CD4-positive, alpha-beta T cell treated with Interleukin-6 for 4 hours (primary cell): ENCODE measurements at places on chromosomes 16 and 17.
A peak's percentile ranks its signal among the peaks of the same experiment; 100 is the strongest.

DNA sequence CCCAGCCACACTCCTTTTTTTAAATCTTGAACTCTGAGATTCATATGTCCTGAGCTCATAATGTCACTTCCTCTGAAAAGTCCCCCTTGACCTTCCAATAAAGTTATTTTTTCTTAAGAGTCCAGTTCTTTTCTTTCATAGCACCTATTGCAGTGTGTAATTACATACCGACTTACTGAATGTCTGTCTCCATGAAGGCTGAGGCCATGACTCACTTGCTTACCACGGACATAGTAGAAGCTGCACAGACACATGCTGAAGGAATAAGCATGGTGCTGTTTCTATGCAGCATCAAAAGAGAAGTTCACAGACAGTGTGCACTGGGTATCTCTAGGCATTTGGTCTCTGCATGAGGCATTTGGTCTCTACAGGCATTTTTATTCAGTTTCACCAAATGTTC is 77.2 kb downstream of the C17orf67 start:
- DNase-seq, result peak; percentile 23

- DNase-seq, result peak; percentile 73
These were observed 14.9 kb downstream of the SPATA32 start for GRCh38 chr17:45246861-45247428.

- peak; percentile 12 for DNase-seq
These were observed 8.1 kb downstream of the MEIOB start for GRCh38 chr16:1863681-1864460.

GRCh38 chr17:29155227-29155965 is 24.8 kb downstream of the MYO18A start:
- peak; percentile 74 for DNase-seq

DNA sequence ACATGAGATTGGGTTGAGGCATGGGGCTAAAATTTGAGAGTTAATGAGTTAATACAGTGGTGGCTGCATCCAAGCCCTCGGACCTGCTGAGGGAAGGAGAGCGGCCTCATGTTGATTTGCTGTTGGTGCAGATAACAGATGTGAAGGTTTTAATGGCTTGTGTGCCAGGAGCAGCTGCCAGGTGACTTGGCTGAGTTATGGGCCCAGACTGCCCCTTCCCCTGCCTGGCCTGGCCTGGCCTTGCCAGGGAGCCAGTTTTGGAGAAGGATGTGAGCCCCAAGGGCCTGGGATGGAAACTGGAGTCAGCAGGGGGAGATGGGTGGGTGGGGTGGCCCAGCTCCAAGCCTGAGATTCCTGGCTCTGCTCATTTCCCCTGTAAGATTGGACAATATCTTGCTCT is 230.1 kb downstream of the CBLN1 start:
- DNase-seq, result no peak

- peak; percentile 76 for DNase-seq
These were observed 902 bp upstream of the DHRS7B start for GRCh38 chr17:21125862-21126261.

DNA sequence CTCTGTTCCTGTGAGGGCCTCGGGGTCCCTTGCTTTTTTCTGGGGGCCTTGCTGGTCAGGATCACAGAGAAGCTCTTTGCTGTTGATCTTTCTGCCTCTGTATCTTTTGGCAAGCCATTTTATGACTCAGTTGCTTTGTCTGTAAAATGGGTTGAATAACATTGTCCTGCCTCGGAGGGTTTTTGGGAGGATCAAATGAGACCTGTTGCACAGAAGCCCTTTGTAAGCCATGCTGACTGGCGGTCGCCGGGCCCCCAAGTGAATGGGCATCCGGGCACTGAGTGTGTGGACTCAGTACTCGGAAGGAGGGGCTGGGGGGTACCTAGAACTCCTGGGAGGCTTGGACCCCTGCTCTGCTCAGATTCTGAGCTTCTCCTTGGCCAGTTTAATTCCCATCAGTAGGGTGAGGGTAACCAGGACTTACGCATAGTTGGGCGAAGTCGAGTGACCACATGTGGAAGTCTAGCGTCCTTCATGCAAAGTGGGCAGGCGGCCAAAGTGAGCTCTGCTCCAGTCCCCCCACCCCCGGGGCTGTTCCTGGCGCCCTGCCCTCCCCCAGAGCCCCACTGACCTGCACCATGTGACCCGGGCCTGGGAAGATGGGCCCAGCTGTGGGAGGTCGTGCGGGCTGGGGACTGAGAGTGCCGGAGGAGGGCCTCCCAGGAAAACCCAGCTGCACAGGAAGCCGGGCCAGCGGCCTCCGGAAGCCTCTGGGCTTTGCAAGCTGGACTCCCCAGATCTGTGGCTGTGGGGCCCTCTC is 284.0 kb downstream of the SEC14L1 start:
- no peak for DNase-seq

GRCh38 chr16:76583945-76584344 is 306.7 kb downstream of the CNTNAP4 start:
- no peak for DNase-seq

DNA sequence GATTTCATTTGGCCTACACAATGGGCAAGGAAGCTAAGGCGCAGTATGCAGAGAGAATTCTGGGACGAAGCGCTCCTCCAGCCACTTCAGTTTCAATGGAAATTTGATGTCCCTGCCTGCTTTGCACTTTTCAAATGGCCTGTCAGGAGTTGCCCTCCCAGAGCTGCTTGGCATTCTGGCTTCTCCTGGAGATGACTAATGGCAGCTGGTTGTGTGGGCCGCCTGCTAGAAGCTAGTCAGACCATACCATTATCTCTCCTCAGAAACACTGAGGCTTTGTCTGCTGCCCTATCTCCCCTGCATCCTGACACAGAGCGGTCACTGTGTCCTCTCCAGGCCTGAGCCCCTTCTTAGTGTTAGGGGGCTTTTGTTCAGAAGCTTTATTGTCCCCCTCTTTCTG is 180.1 kb downstream of the SPECC1 start:
- DNase-seq, result no peak

DNA sequence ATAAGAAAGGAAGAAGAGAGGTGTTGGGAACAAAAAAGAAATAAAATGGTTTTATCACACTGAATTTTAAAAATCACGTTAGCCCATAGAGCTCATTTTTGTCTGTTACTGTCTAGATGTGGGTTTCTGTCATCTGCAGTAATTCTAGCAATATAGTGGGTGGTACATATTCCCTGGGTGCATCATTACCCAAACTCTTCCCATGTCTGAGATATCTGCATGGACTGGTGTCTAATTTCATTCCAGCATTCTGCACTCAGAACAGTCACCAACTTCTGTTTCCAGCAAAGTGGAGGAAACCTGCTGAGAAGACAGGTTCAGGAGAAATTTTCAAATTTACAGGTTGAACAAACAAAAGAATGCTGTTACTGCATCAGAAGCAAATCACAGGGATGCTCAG is 263.8 kb downstream of the CDH11 start:
- DNase-seq, result no peak

DNA sequence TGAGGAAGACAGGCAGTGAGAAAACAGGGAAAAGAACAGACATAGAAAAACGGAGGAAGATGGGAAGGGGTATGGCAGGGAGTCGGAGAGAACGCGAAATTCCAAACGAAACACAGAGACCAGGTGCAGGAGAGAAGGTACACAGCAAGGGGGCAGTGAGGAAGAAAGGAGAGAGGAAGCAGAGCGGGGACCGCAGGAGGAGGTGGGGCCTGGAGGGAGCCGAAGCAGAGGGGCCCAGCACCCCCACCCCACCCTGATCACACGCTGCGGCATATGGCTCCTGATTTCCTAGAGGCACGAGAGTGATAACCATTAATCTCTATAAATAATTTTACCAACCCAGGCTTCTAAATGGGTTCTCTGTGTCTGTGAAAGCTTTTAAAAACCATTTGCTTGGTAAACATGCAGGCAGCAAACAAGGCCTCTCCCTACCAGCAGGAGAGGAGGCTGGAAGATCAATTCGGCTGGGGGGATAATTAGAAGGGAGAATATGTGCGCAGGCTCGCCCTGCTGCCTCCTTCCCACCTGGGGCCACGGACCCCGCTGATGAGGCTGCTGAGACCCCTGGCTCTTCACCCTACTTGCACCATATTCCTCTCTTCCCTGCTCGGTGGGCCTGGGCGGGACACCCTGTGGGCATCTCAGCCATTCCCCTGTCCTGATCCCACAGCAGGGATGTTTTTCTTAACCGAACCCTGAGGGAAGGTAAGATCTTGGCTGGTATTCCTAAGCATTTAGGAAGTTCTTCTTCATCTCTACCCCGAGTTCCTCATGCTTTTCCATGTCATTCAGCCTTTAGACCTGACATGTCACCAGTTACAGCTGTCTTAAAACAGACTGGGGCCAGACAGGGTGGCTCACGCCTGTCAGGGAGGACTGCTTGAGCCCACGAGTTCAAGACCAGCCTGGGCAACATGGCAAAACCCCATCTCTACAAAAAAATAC is 86.7 kb downstream of the TMEM132E start:
- DNase-seq, result no peak

DNA sequence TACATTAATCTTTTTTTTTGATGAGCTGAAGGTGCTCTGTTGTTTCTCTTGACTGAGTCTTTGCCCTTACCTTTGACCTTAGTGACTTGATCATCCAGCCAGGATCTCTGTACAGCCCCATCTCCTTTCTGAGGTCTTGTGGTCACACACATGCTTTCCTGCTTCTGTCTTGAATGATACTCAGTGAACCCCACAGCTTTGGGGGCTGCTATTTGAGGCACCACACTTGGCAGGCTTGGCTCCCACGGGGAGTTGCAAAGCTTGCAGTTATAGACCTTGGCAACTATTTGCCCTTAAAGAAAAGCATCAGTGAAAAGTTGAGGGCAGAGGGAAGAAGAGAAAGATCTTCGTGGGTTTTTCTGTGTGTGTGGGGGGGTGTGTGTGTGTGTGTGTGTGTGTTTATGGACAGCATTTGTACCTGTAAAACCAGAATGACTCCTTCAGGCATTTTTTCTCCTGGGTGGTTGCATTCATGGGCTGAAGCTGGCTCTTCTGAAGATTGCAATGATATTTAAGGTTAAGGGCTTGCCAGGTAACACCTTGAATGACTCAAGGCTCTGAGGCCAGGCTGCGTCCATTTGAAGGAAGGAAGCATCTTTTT is 101.6 kb downstream of the MSI2 start:
- no peak for DNase-seq

- no peak for DNase-seq
These were observed 16.3 kb downstream of the ITGAD start for GRCh38 chr16:31409433-31409832.

DNA sequence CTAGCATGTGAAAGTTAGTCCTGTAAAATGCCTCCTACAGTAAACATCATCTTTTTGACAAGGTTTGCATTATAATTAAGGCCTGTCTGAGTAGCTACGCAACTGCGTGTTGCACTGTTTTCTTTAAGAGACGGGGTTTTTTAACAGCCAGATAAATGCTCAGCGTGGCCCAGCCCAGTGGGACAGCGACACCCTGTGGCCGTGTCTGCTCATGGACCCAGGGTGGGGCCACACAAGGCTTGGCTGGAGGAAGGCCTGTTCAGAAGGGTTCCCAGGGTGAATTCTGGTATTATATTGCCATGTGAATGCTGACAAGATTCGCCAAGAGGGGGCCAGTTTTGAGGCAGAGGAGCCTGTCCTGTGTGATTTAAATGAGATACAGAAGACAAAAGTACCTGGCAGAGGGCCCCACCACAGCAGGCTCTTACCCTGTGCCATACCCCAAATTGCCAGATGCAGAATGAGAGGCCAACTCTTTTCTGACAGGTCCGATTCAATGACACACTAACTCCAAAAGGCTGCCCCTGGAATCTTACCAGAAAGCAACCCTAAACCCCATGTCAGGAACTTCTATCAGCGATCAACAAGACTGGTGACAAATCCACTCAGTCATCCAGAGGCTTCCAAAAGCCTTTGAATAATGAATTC is 65.9 kb upstream of the IRX6 start:
- peak; percentile 23 for DNase-seq

- DNase-seq, result peak; percentile 22
These were observed 631 bp downstream of the TRAF7 start for GRCh38 chr16:2155977-2156848.

GRCh38 chr17:80492343-80493136 is 16.1 kb upstream of the NPTX1 start:
- no peak for DNase-seq

- no peak for DNase-seq
These were observed 5.0 kb downstream of the RPL23 start for GRCh38 chr17:38848557-38848891.

GRCh38 chr17:30495586-30495985 is 18.4 kb downstream of the GOSR1 start:
- DNase-seq, result peak; percentile 5

- no peak for DNase-seq
These were observed 181.6 kb downstream of the DNAH9 start for GRCh38 chr17:11779892-11780291.

GRCh38 chr17:65359016-65359415 is 202.4 kb downstream of the AXIN2 start:
- no peak for DNase-seq

DNA sequence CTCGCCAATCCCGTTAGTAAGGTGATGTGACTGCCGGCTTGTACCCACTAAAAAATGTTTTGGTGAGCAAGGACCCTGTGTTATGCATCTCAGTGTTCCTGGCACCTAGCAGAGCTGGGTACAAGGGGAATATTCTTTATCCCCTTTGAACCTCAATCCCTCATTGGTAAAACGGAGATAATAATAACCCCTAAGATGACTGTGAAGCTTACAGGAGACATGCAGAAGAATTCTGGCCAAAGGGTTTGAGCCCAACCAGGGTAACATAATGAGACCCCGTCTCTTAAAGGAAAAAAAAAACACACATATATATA is 896 bp downstream of the GGA2 start:
- no peak for DNase-seq

- DNase-seq, result peak; percentile 37
These were observed 18.6 kb downstream of the PRCD start for GRCh38 chr17:76558198-76559095.

DNA sequence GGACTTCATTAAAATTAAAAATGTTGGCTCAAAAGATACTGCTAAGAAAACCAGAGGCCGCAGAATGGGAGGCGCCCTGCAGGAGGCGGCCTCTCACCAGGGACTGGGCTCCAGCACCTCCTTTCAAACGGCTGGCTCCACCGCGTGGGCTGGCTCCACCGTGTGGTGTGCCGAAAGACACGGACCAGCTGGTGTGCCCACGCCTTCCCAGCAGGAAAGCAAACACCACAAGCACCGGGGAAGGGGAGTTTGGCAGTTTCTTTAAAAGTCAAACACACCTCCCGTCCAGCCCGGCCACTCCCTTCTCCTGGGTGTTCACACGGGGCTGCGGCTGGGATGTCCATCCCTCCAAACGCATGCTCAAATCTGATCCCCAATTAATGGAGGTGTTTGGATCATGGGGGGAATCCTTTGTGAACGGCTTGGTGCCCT is 13.9 kb downstream of the HAGH start:
- DNase-seq, result peak; percentile 65

DNA sequence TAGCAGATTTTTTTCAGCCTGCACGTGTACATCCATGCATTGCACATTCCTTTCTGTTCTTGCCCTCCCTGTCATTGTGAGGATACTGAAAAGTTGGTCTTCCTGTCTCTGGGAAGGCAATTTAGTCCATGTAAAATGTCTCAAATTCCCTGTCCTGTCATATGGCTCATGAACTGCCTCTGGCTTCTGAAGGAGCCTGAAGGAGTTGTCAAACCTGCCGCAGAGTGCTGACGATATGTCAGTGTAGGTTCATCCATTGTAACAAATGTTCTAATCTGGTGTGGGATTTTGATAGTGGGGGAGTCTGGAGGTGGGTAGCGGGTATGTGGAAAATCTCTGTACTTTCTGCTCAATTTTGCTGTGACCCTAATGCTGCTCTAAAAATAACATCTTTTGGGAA is 59.6 kb downstream of the YPEL2 start:
- no peak for DNase-seq
